ENCODE measurements at places on chromosomes 2 and 18.

DNA sequence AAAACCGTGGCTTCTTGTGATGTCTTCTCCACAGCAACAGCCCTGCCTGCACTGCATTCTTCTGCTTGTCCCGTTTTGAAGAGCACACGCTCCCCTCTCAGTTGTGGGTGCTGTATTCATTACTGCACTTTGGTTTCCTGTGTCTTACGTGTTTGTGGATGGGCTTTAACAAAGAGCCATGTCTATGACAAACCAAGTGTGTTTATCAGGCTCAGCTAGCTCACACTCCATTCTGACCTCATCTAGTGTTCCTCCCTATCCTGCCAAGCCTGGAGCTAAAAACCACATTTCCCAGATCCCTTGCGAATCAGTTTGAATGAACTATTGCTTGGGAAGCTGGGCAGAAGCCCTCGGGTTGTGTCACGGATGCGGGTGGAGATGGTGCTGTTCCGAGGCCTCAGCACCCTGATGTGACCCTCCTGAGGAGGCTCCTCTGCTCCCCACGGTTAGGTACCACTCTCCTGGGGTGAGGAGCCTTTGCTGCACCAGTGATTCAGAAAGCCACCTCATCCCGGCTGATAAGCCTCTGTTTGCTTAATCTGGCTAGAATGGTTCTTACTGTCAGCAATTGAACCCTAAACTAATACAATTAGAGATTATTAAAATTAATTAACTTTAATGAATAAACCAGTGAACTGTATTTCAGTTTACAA lies 116.5 kb downstream of the GALR1 start:
- DNase-seq = no peak

GRCh38 chr2:105610576-105611332 lies 134.0 kb upstream of the NCK2 start:
- no peak for DNase-seq

DNA sequence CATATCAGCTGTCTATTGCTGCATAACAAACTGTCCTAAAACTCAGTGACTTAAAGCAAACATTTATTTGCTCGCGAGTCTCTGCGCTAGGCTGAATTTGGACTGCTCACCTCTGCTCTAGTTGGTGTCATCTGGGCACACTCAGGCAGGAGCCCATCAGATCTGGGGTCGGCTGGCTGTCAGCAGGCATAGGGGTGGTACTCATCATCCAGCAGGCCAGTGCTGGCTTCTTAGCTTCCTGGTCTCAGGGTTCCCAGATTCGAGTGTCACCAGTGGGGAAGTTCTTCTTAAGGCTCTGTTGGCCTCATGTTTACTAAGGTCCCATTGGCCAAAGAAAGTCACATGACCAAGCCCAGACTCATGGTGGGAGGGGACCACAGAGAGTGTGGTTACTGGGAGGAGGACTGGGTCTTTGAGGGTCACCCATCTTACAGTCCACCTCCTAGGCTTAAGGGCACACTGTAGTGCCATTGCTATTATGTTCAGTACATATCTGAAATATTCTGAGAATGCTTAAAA lies 71.6 kb upstream of the ATG16L1 start:
- DNase-seq = no peak

- no peak for DNase-seq
These were observed 22.7 kb downstream of the MRO start for GRCh38 chr18:50797142-50797541.

DNA sequence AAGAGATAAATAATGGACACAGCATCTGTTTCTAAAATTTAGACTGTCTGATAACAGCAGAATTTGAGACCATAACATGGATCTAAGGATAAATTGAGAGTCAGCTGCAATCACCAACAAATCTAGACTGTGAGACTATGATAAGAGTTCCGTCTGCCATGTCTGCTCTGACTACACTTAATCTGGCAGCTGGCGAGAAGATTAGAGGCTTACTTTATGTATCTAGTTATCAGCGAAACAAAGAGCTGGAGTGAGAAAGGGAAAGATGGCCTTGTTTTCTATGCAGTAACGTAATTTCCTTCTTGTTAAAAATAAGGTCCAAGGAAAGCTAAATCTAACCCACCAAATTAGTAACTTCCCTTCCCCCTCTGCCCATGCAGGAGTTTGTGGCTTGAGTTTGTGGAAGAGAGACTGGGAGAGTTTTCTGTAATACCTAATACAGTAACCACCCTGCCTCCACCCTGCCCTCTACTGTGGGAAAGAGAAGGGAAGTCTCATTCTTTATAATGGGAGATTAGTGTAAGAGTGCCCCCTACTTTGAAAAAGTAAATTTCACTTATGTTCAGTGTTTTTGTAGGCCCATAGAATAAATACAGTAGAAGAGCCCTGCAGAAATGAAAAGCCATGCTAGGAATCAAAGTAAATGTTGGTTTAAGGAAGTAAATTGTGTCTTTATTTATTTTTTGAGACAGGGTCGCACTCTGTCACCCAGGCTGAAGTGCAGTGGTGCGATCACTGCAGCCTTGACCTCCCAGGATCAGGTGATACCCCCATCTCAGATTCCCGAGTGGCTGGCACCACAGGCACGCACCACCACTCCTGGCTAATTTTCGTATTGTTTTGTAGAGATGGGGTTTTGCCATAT lies 27.5 kb downstream of the EML4 start:
- peak; percentile 18 for DNase-seq

DNA sequence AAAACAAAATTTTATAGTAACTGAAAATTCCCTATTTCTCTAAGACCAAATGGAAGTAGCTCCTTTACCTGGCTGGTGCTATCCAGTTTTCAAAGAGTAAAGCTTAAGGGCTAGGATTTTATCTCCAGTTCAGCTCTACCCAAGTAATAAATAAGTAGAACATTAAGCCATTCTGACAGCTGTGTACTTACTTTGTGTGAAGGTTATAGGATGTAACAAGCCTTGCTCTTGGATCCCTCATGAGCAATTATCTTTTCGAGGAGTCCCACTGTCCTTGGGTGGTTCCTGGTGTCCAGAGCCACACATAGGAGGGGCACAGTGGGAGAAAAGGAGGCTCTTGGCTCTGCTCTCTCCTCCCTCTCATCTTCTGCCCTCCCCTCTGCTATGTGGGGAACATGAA lies 45.5 kb downstream of the KIF5C start:
- DNase-seq = no peak

GRCh38 chr2:85257359-85257969 lies 70.3 kb downstream of the TGOLN2 start:
- DNase-seq = no peak

- no peak for DNase-seq
These were observed 19.4 kb upstream of the KCNG2 start for GRCh38 chr18:79778291-79778791.

DNA sequence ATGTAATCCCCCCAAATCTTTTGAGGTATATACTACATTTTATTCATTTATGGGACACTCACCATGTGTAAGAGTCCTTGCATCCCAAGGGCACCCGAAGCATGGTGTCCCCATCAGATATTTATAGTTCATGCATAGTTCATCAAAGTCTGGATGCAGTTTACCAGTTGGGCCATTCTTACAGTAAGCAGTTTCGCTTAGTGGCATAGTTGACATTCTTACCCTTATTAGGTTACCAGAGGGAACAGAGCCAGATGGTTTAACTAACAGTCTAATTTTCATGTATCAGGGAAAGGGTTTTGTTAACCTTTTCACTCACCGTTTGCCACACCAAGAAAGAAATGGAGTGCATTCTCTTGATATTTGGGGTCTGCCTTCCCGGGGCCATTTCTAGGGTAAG lies 7.1 kb downstream of the ZNF407 start:
- DNase-seq = no peak
